ENCODE measurements at places on chromosomes 5 and 9.

DNA sequence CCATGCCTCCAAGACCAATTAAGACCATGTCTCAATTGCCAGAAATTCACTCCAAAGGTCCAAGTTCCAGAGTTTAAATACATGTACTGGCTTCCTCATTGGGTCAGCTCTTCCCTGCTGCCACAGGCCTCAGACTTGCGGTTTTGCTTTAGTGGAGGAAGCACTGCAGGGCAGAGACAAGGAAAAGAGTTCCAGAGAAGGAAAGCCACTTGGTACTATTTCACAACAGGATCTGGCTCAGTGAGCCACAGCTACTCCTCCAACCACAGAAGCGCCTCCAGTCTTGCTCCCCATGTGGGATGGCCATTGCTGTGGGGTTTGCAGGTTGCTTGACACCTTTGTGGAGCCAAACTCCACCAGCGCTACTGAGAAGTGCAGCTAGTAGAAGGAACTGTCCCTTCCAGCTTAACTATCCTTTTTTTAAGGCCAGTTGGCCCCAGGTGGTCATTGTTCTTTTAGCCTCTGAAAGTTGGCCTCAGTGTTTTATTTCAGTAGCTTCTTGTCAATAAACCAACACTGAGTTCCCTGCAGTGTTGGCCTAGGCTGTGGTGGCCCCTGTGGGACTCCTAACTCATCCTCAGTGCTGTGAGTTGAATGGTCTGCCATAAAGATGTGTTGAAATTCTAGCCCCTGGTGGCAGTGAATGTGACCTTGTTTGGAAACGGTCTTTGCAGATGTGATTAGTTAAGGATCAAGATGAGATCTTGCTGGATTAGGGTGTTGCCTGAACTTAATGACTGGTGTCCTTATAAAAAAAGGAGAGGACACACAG is 93.7 kb upstream of the DAP start:
- no peak for DNase-seq

GRCh38 chr5:118196229-118196628 is 792.1 kb downstream of the DTWD2 start:
- no peak for DNase-seq

- DNase-seq: no peak
Observed at GRCh38 chr9:129201866-129202265, 23.8 kb upstream of the IER5L start.

GRCh38 chr5:98905857-98906688 is 22.7 kb downstream of the CHD1 start:
- no peak for DNase-seq

DNA sequence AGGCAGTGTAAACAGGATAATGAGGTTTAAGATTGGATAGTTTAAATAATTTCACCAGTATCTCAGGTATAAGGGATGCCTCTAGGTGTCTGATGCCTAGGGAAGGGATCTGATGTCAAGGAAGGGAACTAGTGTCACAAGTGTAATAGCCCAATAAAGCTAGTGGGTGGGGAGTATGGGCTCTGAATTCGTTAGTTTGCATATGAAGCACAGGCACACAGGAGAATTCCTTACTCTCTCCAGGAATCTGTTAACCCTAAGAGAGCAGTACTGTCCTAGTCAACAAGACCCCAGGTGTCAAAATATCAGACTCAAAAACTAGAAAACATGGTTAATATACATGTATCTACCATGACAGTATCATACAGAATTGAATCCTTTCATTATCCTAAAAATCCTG is 352.5 kb upstream of the CYLC2 start:
- DNase-seq: no peak

- no peak for DNase-seq
Observed at GRCh38 chr5:62795926-62796325, 217.3 kb downstream of the LRRC70 start.

DNA sequence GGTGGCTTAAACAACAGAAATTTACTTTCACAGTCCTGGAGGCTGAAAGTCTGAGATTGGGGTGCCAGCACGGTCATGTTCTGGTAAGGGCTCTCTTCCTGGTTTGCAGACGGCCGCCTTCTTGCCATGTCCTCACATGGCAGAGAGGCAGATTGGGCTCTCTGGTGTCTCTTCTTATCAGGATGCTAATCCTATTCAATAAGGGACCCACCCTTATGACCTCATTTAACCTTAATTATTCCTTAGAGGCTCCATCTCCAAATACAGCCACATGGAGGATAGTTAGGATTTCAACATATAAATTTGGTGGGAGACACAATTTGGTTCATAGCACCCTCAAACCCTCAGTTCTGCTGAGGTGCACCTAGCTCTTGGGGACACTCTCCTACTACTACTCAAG is 180.4 kb downstream of the DAB2IP start:
- no peak for DNase-seq

DNA sequence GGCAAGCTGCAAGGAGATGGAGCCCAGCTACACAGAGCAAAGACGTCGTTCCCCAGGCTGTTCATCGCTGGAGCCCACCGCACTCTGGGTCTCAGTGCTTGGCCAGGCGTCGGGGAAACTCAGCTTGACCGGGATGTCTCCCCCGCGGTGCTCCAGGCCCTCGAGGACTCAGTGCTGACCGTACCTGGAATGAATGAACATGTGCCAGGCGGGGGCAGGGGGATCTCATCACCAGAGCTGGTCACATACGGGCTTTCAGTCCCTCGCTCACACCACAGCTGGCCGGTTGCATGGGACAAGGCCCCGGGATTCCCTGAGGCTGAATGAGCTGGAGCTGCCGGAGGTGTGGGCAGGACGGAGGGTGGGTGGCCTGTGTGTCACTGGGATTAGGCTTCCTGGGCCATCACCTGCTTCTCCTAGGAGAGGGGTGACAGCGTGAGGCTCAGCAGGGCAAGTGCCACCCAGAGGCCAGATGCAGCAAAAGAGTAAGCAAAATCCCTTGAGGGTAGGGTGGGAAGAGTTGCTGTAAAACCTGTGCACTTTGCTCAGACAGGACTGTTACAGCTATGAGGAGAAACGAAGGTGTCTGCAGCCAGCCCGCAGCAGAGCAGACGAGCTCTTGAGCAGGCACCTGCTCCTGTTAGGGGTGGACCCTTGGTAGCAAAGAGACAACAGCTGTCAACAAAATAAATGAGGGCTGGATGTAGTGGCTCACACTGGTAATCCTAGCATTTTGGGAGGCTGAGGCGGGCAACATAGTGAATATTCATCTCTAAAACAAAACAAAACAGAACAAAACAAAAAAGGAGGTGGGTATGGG is 70.7 kb upstream of the RAPGEF1 start:
- no peak for DNase-seq
